ENCODE measurements at places on chromosomes 7 and 10. TPM values are rescaled to one million over a fixed set of nuclear protein-coding genes. Genes with fewer than 3 reads are reported as not detected.

Gene ACBD5
- 26.8 TPM for total RNA-seq

Gene UCMA
- total RNA-seq, result not detected

Gene GRM8
- total RNA-seq, result 0.36 TPM

Gene COMTD1
- total RNA-seq, result 16.3 TPM

Gene GALNT17
- not detected for total RNA-seq

Gene SVOPL
- not detected for total RNA-seq

Gene CCSER2
- total RNA-seq, result 40.8 TPM

Gene NANOS1
- total RNA-seq, result 2.7 TPM

Gene ADIRF
- 48.4 TPM for total RNA-seq

Gene ZNF775
- total RNA-seq, result 2.8 TPM
